Right lobe of liver (tissue), 6 donors: ENCODE measurements at places on chromosomes 3 and 15. TPM values are rescaled to one million over a fixed set of nuclear protein-coding genes. Genes with fewer than 3 reads are reported as not detected.

- no peak for DNase-seq
- H3K4me3 ChIP-seq: no peak overlapping the region
- no peak overlapping the region for H3K27ac ChIP-seq
- no peaks in the 10 kb centered on the region for H3K4me1 ChIP-seq
- H3K27me3 ChIP-seq: no peaks in the 10 kb centered on the region
These were observed 186.6 kb upstream of the FEZF2 start for GRCh38 chr3:62559831-62560445.

The FOXB1 gene
- total RNA-seq: not detected

- no peak for DNase-seq
- no peaks in the 10 kb centered on the region for H3K4me1 ChIP-seq
- H3K36me3 ChIP-seq: no peaks in the 10 kb centered on the region
- H3K4me3 ChIP-seq: no peak overlapping the region
- H3K27ac ChIP-seq: no peak overlapping the region
These were observed 35.2 kb downstream of the ATR start for GRCh38 chr3:142543307-142543706.

The CFAP44 gene
- 2.3 TPM for total RNA-seq

The GJD2 gene
- not detected for total RNA-seq
